Activated CD4-positive, alpha-beta memory T cell treated with anti-CD3 and anti-CD28 coated beads for 36 hours (primary cell): ENCODE measurements at places on chromosomes 1 and 21. TPM values are rescaled to one million over a fixed set of nuclear protein-coding genes. Genes with fewer than 3 reads are reported as not detected.

GRCh38 chr1:202106340-202107254 is 16.1 kb upstream of the GPR37L1 start:
- DNase-seq = no peak

GRCh38 chr1:203655671-203656070 is 29.0 kb downstream of the ATP2B4 start:
- no peak for DNase-seq

Gene CRYBG2
- 1.3 TPM for total RNA-seq

Gene GBP6
- total RNA-seq = 0.81 TPM
